ENCODE measurements at places on chromosomes 6 and 20. TPM values are rescaled to one million over a fixed set of nuclear protein-coding genes. Genes with fewer than 3 reads are reported as not detected.

- H3K4me1 ChIP-seq, result no peaks in the 10 kb centered on the region
- no peaks in the 10 kb centered on the region for H3K27me3 ChIP-seq
- H3K36me3 ChIP-seq, result no peaks in the 10 kb centered on the region
- H3K27ac ChIP-seq, result no peak overlapping the region
Measured at GRCh38 chr20:12695937-12696336, 312.8 kb upstream of the SPTLC3 start.

GRCh38 chr20:49887251-49888211 is 27.8 kb downstream of the SPATA2 start:
- no peak overlapping the region for H3K4me3 ChIP-seq
- H3K4me1 ChIP-seq, result no peaks in the 10 kb centered on the region
- no peaks in the 10 kb centered on the region for H3K27me3 ChIP-seq
- no peak for DNase-seq
- H3K36me3 ChIP-seq, result peaks cover 13% of the 10 kb centered on the region

Gene SNAP91
- not detected for total RNA-seq

DNA sequence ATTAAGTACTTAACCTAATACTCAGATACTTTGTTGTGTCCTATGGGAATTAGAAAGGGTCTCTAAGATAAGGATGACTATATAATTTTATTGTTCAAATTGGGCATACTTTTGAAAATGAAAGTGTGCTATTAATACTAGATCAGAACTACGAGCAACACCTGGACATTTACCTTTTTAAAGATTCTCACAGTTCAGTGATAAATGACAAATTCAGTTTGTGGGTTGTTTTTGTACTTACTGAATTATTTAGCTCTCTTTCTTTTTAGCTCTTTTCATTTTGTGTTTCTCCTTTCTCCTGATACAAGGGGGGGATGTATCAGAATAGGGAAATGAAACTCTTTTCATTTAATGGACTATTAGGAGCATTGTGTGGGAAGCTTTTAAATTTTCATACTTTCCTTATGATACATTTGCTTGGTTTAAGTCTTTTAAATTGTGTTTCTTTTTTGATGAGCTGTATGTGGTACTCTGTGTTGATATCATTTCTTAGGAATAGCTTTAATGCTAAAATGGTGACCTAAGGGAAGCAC is 47.5 kb downstream of the PHF3 start:
- no peak overlapping the region for H3K4me3 ChIP-seq
- H3K27ac ChIP-seq, result no peak overlapping the region
- peaks cover 9% of the 10 kb centered on the region for H3K4me1 ChIP-seq
- no peaks in the 10 kb centered on the region for H3K27me3 ChIP-seq
- peaks cover 11% of the 10 kb centered on the region for H3K36me3 ChIP-seq
- DNase-seq, result no peak

DNA sequence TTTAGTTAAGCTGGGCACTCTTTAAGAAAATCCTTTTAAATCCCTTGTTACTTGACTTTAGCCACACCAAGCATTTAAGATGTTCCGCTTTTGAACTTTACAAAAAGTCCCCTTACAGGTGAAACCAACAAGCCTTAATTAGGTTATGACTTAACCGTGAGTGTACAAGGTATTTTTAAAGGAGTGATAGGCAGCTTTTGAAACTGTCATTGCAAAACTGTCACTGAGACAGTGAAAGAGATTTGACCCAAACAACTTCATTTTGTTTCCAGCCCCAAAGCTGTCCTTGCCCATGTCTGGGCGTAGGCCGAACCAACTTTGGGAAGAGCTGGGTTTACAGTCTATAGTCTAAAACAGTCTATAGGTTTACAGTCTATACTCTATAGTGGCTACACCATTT is 305.4 kb downstream of the FARS2 start:
- no peak for DNase-seq
- no peak overlapping the region for H3K4me3 ChIP-seq
- H3K27me3 ChIP-seq, result no peaks in the 10 kb centered on the region
- H3K27ac ChIP-seq, result no peak overlapping the region
- H3K4me1 ChIP-seq, result no peaks in the 10 kb centered on the region
- H3K36me3 ChIP-seq, result no peaks in the 10 kb centered on the region

- H3K27ac ChIP-seq, result no peak overlapping the region
- peaks cover 7% of the 10 kb centered on the region for H3K36me3 ChIP-seq
- H3K27me3 ChIP-seq, result no peaks in the 10 kb centered on the region
- H3K4me3 ChIP-seq, result no peak overlapping the region
- no peak for DNase-seq
- no peaks in the 10 kb centered on the region for H3K4me1 ChIP-seq
Measured at GRCh38 chr6:136609873-136610706, 59.9 kb upstream of the MAP7 start.

DNA sequence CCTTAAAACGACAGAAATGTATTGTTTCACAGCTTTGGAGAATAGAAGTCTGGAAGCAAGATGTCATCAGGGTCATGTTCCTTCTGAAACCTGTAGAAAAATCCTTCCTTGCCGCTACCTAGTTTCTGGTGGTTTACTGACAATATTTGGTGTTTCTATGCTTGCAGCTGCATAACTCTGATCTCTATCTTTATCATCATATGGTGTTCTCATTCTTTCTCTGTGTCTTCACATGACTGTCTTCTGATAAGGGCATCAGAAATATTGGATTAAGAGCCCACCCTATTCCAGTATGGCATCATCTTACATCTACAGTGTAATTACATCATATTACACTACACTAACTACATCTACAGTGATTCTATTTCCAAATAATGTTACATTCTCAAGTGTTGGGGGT is 148.0 kb downstream of the MANEA start:
- no peaks in the 10 kb centered on the region for H3K36me3 ChIP-seq
- no peaks in the 10 kb centered on the region for H3K4me1 ChIP-seq
- no peak overlapping the region for H3K4me3 ChIP-seq
- H3K27ac ChIP-seq, result no peak overlapping the region
- DNase-seq, result no peak

Gene CLVS2
- total RNA-seq, result not detected
